Stimulated activated CD8-positive, alpha-beta memory T cell treated with anti-CD3 and anti-CD28 coated beads, Interleukin-7, amount 100 ng/mL, for 1 hour (primary cell): ENCODE measurements at places on chromosomes 2 and 18.

DNA sequence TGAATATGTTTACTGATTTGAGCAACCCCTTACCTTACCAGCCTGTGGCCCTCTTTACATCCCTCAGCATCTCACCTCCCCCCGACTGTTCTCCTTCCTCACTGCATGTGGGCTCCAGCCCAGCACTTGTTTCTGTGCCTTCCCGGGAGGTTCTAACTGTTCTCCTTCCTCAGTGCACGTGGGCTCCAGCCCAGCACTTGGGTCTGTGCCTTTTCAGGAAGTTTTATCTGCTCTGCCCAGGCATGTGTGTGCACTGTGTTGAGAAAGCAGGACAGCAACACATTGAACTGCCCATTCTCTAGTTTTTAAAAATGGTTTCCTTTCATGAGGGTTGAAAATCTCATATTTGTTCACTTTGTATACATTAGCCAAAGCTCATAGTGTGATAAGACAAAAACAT lies 158.4 kb downstream of the ATP9B start:
- DNase-seq = no peak

DNA sequence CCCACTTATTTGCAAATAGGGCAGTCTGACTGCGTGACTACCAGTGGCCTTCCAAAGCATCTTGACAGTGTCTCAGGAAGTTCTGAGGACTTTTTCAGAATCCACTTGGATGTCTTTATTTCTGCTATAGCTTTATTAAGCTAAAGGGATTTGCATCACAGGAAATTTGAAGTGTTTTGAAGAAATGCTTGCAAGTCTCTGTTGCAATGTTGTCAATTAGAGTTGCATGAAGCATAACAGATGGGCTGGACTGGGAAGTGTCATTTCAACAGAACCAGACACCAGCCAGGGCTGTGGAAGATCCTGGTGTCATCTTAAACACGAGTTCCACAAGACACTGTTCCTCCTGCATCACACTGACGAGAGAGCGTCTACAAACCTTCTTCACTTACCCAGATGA lies 224.5 kb downstream of the EN1 start:
- DNase-seq = no peak

- DNase-seq = no peak
These were observed 892 bp downstream of the CELF4 start for GRCh38 chr18:37564711-37565100.

DNA sequence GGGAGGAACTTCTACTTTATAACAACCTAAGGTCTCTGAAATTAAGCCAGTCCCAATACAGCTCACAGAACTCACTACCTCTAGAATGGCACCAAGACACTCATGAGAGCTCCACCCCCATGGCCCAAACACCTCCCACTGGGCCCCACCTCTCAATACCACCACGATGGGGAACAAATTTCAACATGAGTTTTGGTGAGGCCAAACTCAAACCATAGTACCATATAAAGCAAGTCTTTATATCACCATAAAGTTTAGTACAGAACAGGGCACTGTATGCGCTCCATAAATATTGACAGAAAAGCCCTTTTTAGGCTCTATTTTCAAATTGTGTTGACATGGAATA lies 3.3 kb downstream of the AFG3L2 start:
- DNase-seq = no peak

GRCh38 chr2:122635686-122636085 lies 880.2 kb downstream of the TSN start:
- DNase-seq = no peak

DNA sequence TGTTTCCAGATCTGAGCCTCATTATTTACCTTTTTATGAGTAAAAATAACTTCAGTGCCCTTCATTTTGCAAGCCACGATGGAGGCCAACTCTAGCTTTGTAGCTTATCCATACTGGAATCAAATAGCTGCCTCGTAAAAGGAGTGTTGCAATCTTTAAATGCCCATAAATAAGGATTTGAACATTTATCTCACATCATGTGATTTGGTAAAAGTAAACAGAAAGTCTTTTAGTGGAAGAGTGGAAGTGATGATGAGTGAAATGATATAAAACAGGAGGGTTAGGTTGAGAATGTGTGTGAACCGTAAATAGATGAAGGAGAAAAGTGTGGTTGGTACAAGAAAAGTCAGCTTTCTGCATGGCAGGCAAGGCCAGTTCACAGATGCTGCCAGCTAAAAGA lies 348.9 kb downstream of the OSR1 start:
- DNase-seq = no peak

- no peak for DNase-seq
These were observed 27.6 kb downstream of the BCL11A start for GRCh38 chr2:60525899-60526298.

DNA sequence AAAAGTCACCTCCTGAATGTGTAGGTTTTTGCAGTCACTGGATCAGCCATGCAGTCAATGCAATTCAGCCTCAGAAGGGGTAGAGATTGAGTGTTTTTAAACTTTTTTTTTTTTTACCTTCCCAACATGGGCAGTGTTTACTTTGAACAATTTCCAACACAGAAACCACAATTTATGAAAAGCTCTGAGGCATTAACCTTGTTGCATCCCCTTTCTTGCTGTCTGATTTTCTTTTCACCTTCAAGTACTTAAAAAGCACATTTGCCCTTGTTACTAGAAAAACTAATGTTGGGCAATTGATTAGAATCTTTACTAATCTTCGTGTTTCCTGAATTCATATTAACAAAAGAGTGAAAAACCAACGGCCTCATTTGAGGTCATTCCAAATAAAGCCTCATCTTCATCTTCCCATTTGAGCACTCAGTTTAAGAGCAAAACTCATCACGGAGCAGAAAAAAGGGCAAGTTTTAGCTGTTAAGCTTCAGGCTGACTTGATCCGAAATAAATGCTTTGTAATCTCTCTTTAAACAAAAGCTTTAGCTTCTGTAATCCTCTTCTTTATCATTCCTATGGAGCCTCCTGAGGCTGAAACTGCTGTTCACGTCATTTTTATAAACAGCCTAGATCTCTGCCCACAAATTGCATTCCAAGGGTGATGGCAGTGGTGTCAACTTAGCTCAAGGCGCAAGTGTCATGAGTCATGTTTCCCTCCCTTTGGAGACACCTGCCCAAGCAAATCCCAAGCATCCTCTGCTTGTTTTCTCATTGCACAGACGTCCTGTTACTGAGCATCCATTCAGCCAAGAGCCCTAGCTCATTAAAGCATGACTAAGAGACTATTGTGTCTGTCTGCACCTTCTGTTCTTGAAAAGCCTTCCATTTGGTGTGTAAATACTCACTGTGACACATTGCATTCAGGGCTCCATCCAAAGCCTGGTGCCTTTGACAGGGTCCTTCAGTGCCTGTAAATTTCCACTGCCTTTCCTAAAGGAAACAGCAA lies 107.7 kb downstream of the HNMT start:
- no peak for DNase-seq

DNA sequence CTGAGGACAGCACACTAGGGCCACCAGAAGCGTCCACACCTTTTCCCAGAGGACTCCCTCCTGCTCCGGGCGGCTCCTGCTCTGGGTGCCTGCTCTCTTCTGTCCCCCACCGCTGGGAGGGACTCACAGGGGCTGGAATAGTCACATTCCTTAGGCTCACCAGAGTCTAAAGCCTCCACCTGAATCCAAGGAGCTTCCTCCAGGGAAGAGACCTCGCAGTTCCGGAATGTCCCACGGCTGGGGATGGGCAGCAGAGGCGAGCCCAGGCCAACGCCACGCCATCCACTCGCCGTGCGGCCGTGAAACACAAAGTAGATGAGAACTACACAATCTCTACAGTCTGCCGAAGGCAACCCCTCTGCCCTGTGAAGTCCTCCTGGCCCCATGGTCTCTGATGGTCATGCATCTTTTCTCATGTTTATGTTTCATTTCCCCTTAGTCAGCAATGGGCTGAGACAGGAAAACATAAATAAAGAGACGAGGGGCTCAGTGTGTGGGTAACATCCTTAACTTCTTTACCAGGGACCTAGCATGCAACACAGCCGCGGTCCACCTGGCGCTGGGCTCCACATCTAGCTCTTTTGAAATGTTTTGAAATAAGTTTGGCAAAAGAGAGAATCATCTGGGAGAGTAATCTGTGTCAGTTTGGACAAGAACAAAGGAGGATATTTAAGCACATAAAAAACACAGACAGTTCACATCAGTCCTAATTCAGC lies 98.4 kb downstream of the PXDN start:
- no peak for DNase-seq

DNA sequence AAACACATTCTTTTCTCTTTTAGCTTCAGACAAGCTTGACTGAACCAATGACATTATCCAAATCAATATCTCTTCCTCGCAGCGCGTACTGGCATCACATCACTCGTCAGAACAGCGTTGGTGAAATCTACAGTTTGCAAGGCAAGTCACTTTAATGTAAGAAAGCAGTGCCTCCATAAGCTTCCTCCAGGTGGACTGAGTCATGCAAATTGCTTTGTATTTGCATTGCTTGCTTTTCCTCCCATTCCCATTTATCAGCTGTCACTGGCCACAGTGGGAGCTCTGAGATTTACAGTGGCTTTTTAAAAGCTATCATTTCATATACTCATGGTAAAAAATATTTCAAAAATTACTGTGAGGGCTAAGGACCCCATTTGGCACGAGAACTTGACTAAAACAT lies 189.9 kb downstream of the CD226 start:
- no peak for DNase-seq

DNA sequence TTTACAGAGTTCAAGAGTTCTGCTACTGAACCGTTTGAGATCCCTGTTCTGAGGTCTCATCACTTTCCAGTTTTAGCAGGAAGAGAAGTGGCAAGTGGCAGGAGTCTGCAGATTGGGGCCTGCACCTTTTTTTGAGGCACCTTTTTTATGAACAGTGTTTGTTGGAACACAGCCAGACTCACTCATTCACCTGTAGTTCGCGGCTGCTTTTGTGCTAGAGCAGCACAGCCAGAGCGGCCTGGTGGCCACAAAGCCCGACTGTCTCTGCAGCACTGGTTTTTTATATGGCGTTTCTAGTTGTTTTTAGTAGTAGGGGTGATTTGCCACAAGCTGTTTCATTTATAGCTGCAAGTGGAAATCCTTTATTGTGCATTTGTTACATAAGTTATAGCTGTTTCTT lies 8.6 kb downstream of the ACP1 start:
- DNase-seq = no peak
